NCI-H1092 treated with DMSO at 0.1 percent for 48 hours (cell line): ENCODE measurements at places on chromosomes 13 and 19.

- DNase-seq = peak; percentile 28
Measured at GRCh38 chr19:1236576-1236975, 1.2 kb downstream of the CBARP start.

DNA sequence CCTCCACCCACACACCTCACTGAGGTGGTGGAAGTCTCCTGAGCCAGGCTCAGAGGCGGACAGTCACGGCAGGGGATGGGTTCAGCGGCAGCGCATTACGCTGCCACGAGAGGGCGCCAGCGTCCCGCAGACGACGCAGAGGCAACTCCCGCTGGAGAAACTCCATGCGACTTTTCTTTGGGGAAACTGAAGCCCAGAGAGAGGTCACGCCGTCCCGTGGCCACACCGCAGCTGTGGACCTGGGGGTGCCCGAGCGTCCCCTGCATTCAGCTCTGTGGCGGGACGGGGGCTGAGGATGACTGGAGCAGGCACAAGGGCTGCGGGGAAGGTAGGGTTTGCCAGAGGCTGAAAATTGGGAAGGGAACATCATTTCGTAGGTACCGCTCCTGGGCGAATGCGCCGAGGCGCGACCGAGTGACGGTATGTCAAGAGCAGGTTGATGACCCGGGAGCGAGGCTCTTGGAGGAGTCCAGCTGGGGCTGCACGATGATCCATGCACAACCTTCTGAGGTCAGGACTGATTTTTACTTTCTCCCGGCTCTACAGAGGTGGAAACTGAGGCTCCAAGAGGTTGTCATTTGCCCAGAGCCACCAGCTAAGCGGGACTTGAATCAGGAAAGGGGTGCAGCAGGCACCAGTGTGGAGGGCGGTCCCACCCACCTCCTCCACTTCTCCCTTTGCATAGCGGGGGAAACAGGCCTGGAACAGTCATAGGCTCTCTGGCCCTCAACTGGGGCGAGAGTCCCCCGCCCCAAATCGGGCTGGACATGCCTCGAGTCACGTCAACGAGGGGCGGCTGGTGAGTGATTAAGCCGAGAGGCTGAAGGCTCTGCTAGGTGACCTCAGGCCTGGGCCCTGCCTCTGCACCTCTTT, 690 bp upstream of the ARRDC2 start:
- DNase-seq = peak; percentile 73

- no peak for DNase-seq
Measured at GRCh38 chr13:111880185-111880584, 186.8 kb upstream of the SOX1 start.

DNA sequence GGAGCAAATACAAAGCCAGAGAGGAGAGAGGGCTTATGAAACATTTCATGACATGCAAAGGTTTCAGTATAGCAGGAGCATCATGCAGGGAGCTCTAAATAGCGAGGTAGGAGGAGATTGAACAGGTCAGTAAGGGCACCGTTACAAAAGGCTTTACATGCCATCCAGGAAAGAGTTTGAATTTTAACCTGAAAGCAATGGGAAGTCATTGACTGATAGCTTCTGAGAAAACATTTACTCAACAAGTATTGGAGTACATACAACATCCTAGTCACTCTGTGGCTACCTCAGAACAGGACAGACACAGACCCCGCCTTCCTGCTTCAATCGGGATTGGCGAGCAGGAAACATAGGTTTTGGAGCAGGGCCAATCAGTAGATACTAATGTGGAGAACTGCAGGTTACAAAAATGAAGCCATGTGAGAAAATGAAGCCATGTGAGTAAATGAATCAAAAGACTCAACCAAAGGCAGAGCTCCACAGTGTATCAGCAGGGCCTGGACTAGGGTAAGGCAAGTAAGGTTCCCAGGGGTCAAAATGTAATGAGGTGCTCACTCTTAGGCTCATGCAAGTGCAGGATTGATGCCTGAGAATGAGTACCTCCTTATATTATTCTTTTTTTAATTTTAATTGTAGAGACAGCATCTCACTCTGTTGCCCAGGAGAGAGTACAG, 46.8 kb upstream of the FNDC3A start:
- no peak for DNase-seq

DNA sequence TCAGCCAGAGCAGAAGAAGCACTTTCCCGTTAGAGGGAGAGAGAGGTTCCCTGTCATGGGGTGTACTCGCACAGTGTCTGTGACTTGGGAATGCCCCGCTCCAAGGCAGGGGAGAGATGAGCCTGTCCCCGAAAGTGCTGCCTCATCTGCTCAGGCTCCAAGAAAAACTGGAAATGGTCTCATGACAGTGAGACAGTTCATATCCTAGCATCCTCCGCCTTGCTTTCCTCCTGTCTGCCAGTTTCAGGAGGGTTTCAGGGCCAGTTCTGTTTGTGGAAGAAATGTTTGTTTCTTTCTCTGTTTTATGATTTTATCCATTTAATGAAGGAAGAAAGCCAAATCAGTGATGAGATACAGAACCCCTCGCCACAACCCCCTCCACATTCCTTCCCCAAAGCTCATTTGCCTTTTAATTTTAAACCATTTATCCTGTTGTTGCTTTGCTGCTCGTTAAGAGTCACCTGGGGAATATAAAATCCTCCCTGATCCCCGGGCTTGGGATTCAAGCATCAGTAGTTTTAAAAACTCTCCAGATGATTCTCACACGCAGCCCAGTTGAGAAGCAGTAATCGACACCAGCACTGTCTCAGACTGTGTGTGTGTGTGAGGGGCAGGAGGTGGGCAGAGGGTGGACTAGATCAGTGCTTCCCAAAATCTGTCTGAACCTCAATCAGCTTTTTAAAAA, 144.6 kb upstream of the UBL3 start:
- no peak for DNase-seq

- DNase-seq = no peak
Measured at GRCh38 chr13:92560883-92561282, 665.7 kb upstream of the GPC6 start.
